ENCODE measurements at places on chromosomes 7 and 10. TPM values are rescaled to one million over a fixed set of nuclear protein-coding genes. Genes with fewer than 3 reads are reported as not detected.

DNA sequence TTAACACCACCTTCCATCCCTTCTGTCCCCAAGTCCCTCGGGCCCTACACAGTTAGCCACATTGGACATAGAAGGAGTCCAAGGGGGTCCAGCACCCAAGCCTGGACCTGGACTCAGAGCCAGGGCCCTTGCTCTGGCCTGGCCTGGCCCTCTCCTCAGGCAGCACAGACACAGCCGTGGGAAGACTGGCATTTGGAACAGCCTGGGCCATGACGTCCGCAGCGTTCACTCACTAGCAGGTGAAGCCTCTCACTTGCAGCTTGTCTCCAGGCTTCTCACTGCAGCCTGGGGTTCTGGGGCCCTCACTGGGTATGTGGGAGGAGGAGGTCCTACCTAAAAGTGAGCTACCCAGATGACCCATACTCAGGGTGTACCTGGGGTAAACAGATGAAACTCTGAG is 33.7 kb upstream of the AQP1 start:
- H3K36me3 ChIP-seq, result no peaks in the 10 kb centered on the region
- DNase-seq, result no peak
- no peak overlapping the region for H3K27ac ChIP-seq

GRCh38 chr7:155361346-155361680 is 63.6 kb downstream of the INSIG1 start:
- peaks cover 30% of the 10 kb centered on the region for H3K27me3 ChIP-seq
- no peaks in the 10 kb centered on the region for H3K36me3 ChIP-seq
- DNase-seq, result no peak
- H3K4me1 ChIP-seq, result no peaks in the 10 kb centered on the region
- no peak overlapping the region for H3K27ac ChIP-seq
- H3K4me3 ChIP-seq, result no peak overlapping the region

- H3K4me3 ChIP-seq, result no peak overlapping the region
- H3K27ac ChIP-seq, result no peak overlapping the region
These were observed 5.7 kb upstream of the GLCCI1 start for GRCh38 chr7:7962851-7963250.

GRCh38 chr10:131911451-131911850 is 10.6 kb downstream of the PPP2R2D start:
- peak overlapping the region; percentile 18 for H3K27ac ChIP-seq
- H3K4me1 ChIP-seq, result peaks cover 79% of the 10 kb centered on the region
- no peak for DNase-seq
- H3K4me3 ChIP-seq, result no peak overlapping the region
- H3K36me3 ChIP-seq, result peaks cover 29% of the 10 kb centered on the region
- no peaks in the 10 kb centered on the region for H3K27me3 ChIP-seq

DNA sequence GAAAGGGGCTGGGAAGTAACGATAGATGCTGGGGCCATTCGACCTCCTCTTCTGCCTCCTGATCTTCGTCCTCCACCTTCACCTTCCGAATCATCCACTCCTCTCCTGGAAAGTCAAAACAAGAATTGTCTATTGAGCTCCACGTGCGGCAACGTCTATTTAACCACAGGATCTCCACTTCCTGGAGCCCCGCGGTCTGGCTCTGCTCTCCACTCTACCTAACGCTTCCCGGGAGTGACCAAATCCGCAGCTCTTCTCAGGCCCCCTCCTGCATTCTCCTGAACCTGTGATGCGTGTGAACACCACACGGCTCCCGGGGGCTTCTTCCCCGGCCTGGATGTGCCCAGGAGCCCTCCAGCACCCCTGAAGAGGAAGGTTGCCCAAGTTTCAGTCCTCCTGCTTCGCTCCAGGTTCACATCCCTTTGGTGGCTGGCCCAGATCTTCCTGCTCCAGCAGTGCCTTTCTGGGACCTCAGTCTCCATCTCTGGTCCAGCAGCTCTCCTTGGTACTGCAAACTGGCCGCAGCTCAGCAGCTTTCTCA is 7.2 kb downstream of the ZNF467 start:
- no peaks in the 10 kb centered on the region for H3K4me1 ChIP-seq
- no peak overlapping the region for H3K4me3 ChIP-seq
- peaks cover 7% of the 10 kb centered on the region for H3K36me3 ChIP-seq
- DNase-seq, result no peak
- H3K27ac ChIP-seq, result no peak overlapping the region
- no peaks in the 10 kb centered on the region for H3K27me3 ChIP-seq

GRCh38 chr7:77862691-77863090 is 64.1 kb downstream of the PHTF2 start:
- H3K36me3 ChIP-seq, result no peaks in the 10 kb centered on the region
- no peak for DNase-seq
- no peak overlapping the region for H3K27ac ChIP-seq
- H3K27me3 ChIP-seq, result no peaks in the 10 kb centered on the region

DNA sequence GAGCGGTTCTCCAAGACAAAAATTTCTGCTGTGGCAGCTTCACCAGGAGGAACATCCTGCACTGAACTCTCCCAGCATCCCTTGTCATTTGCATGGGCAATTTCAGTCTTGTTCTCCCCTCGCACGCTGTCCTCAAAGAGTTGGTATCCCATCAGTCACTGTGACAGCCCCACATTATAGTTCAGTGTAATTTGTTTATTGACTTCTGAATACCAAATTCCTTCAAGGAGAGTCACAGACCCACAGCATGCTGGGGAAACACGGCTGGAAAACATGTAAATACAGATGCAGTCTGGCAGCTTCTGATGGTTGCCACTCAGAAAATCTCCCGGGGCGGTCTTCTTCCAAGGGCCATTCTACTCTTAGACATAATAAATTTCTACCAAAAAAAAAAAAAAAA is 151.0 kb upstream of the NEBL start:
- no peaks in the 10 kb centered on the region for H3K36me3 ChIP-seq
- H3K27ac ChIP-seq, result no peak overlapping the region
- H3K4me3 ChIP-seq, result no peak overlapping the region
- no peaks in the 10 kb centered on the region for H3K4me1 ChIP-seq
- no peak for DNase-seq
- peaks cover 5% of the 10 kb centered on the region for H3K27me3 ChIP-seq

DNA sequence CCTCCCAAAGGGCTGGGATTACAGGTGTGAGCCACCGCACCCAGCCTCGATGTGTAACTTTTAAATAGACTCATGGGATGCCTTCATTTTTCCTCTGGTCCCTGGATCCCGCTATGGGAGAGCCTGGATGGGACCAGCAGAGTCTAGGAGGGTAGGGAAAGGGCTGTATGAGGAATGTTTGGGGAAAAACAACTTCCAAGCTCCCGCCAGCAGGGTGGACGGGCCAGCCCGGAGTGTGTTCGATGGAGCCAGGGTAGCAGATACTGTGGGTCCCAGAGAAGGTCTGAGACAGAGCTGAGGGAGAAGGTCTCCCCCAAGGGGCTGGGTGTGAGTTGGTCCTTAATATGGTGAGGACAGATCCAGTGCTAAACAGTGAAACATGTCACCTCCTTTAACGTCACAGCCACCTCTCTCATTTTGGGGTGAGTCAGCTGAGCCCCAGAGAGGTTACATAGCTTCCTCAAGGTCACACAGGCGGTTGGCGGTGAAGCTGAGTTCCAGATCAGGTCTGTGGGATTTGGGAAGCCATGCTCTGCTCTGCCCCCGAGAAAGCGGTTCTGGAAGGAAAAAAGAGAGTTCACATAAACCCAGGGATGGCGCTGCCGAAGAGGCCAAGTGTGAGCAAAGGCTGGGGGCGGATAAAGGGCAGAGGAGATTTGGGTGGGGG is 66.4 kb downstream of the MYL10 start:
- no peak overlapping the region for H3K4me3 ChIP-seq
- H3K27ac ChIP-seq, result no peak overlapping the region

DNA sequence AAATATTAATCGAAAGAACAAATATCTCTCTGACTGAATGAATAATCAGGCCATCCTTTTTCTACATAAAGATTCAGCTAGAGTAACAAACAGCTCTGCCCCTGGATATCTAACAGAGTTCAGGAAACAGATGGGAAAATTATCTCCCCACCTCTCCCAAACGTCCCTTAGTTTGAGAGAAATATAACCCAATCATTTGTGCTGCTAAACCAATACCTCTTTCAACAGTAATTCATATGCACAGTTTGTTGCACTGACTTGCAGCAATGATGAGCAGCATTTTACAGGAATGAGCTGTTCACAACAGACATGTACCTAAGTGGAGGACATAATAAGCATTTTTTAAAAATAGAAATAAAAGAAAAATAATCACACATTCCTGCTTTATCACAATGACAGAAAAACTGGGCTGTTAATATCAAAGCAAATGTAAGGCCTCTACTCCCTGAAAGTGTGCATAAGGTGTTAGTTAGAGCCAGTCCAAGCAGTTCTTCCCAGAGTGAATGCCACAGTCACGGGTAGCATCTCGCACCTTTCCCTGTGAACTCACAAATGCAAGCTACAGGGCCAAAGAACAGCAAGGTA is 2.3 kb downstream of the CREB3L2 start:
- peaks cover 10% of the 10 kb centered on the region for H3K36me3 ChIP-seq
- no peak overlapping the region for H3K27ac ChIP-seq
- H3K4me1 ChIP-seq, result peaks cover 36% of the 10 kb centered on the region
- H3K4me3 ChIP-seq, result peak overlapping the region; percentile 91
- DNase-seq, result no peak

- no peaks in the 10 kb centered on the region for H3K4me1 ChIP-seq
- no peak overlapping the region for H3K4me3 ChIP-seq
- H3K27ac ChIP-seq, result no peak overlapping the region
- DNase-seq, result no peak
- no peaks in the 10 kb centered on the region for H3K27me3 ChIP-seq
These were observed 612.1 kb upstream of the FZD8 start for GRCh38 chr10:36254199-36254598.

GRCh38 chr10:16242859-16243613 is 193.8 kb upstream of the PTER start:
- H3K27ac ChIP-seq, result no peak overlapping the region
- no peaks in the 10 kb centered on the region for H3K4me1 ChIP-seq
- no peak overlapping the region for H3K4me3 ChIP-seq

DNA sequence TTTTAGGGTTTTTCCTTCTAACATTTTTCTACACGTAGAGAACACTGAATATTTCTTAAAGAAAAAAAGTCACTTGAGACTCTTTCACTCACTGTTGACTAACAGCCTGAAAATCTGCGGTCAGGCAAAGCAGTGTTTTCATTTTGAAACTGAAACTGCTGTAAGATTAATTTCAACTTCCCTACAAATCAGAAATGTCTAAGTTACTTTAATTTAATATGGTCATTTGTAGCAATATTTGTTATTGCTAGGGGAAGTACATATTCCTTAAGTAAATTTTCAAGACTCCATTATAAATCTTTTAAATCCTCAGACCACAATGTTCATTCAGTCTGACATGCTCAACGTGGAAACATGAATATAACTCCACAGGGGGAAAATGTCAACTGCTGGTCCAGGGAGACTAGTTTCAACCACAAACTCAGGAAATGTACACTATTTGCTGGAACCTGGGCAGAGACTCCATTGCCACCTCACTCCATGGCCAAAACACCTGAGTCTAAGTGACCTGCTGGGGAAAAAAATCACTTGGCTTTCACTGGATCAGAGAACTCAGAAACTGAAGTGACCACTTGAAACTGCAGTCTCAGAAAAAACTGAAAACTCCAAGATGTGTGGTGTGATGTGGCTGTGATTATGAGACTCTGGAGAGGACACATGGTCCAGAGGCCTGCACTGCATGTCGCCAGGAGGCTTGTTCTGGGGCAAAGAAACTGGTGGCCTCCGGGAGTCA is 161.2 kb downstream of the TAX1BP1 start:
- peaks cover 30% of the 10 kb centered on the region for H3K4me1 ChIP-seq
- DNase-seq, result peak; percentile 51
- no peak overlapping the region for H3K27ac ChIP-seq
- H3K4me3 ChIP-seq, result no peak overlapping the region

- H3K27ac ChIP-seq, result no peak overlapping the region
- no peaks in the 10 kb centered on the region for H3K27me3 ChIP-seq
- peaks cover 7% of the 10 kb centered on the region for H3K36me3 ChIP-seq
- DNase-seq, result no peak
These were observed 76.7 kb downstream of the ZEB1 start for GRCh38 chr10:31395695-31396094.

GRCh38 chr7:75662579-75663301 is 76.0 kb downstream of the HIP1 start:
- H3K27ac ChIP-seq, result no peak overlapping the region
- no peaks in the 10 kb centered on the region for H3K4me1 ChIP-seq
- H3K27me3 ChIP-seq, result no peaks in the 10 kb centered on the region
- no peak for DNase-seq
- no peak overlapping the region for H3K4me3 ChIP-seq

DNA sequence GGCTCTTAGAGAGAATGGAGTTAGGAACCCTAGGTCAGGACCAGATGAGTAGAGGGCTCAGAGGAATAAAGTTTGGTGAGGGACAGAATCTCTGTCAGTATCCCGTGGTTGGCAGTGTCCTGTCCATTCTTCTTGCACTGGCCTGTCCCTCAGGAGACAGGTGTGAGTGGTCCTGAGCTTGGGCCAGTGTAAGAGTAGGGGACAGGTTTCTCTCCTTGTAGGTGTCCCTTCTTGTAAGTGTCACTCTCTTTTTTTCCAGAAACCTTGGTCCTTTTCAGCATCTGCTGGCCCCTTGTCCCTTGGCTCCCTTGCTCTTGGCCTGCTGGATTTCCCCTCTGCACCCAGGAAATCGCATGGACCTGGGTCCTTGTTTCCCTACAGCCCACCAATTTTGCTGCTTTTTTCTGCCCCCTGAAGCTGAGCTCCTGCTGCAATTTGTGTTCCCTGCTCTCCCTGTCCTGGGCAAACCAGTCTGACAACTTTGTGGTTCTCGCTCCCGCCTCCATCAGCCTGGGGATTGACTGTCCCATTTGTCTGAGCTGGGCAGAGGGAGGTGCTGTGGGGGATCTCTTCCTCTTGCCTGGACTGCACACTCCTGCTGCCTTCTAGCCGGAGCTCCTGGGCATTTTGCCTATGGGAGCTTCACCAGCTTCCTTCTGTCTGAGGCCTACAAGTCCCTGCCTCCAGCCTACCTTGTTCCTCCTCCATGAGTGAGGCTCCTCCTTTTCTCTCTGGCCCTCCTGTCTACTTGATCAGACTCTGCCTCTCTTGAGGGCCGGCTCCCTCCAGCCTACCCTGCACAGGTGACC is 6.5 kb downstream of the TSPAN14 start:
- peak overlapping the region; percentile 93 for H3K27ac ChIP-seq
- H3K4me1 ChIP-seq, result peaks cover 95% of the 10 kb centered on the region
- peak overlapping the region; percentile 76 for H3K4me3 ChIP-seq
- no peak for DNase-seq

- H3K4me1 ChIP-seq, result no peaks in the 10 kb centered on the region
- no peak overlapping the region for H3K4me3 ChIP-seq
- H3K27ac ChIP-seq, result no peak overlapping the region
These were observed 8.3 kb downstream of the CDK14 start for GRCh38 chr7:90604383-90604782.

- no peaks in the 10 kb centered on the region for H3K27me3 ChIP-seq
- no peak overlapping the region for H3K27ac ChIP-seq
- no peak for DNase-seq
- H3K4me1 ChIP-seq, result peaks cover 25% of the 10 kb centered on the region
- peaks cover 1% of the 10 kb centered on the region for H3K36me3 ChIP-seq
These were observed 557 bp downstream of the TMEM120A start for GRCh38 chr7:75993689-75994387.

- no peaks in the 10 kb centered on the region for H3K4me1 ChIP-seq
- no peak overlapping the region for H3K4me3 ChIP-seq
- no peak overlapping the region for H3K27ac ChIP-seq
- no peaks in the 10 kb centered on the region for H3K36me3 ChIP-seq
- no peak for DNase-seq
- peaks cover 6% of the 10 kb centered on the region for H3K27me3 ChIP-seq
These were observed 287.9 kb upstream of the PODXL start for GRCh38 chr7:131844369-131844768.

Gene RTKN2
- total RNA-seq, result 5.4 TPM

Gene CTAGE4
- 2.2 TPM for total RNA-seq

Gene AMPH
- 0.07 TPM for total RNA-seq

Gene OR6B1
- total RNA-seq, result not detected

Gene BEND7
- not detected for total RNA-seq

Gene MYO3A
- total RNA-seq, result not detected

Gene FFAR4
- total RNA-seq, result not detected

Gene OR2A42
- total RNA-seq, result not detected

Gene PRRT4
- not detected for total RNA-seq

Measured in activated naive CD4-positive, alpha-beta T cell treated with anti-CD3 and anti-CD28 coated beads for 36 hours (primary cell).